Effector memory CD4-positive, alpha-beta T cell (primary cell): ENCODE measurements at places on chromosomes 6 and 20.

- no peak for DNase-seq
These were observed 56.0 kb downstream of the CEBPB start for GRCh38 chr20:50246367-50247195.

GRCh38 chr6:84016029-84016428 is 17.5 kb upstream of the MRAP2 start:
- DNase-seq, result no peak

DNA sequence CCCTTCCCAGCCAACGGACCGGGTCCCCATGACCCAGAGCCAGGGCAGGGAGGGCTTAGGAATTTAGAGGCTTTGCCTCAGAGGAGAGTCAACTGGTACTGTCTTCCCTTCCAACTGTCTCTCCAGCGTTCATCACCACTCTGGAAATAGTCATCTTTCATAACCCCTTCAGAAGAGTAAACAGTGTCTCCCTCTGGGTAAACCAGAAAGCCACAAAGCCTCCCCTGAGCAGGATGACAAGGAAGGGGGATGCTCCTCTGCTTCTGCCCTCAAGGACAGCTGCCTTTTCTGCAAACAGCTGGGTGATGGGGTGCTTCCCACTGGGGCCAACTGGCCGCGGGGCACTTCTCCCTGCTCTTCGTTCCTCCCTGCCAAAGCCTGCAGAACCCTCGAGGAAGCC is 90.1 kb downstream of the PSMG4 start:
- no peak for DNase-seq

GRCh38 chr6:17015551-17016381 is 86.1 kb upstream of the STMND1 start:
- no peak for DNase-seq

DNA sequence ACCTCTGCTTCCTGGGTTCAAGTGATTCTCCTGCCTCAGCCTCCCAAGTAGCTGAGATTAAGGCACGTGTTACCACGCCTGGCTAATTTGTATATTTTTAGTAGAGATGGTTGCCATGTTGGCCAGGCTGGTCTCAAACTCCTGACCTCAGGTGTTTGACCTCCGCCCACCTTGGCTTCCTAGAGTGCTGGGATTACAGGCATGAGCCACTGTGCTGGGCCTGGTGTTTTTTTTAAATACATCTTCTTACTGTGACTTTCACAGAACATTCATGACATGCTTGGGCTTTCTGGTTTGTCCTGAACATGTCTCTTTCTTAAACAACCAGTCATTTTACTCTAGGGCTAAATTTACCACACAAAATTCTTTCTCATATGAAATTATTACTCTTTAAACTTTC is 34.7 kb upstream of the FAM8A1 start:
- no peak for DNase-seq

GRCh38 chr6:137490006-137490905 is 3.9 kb downstream of the OLIG3 start:
- no peak for DNase-seq

DNA sequence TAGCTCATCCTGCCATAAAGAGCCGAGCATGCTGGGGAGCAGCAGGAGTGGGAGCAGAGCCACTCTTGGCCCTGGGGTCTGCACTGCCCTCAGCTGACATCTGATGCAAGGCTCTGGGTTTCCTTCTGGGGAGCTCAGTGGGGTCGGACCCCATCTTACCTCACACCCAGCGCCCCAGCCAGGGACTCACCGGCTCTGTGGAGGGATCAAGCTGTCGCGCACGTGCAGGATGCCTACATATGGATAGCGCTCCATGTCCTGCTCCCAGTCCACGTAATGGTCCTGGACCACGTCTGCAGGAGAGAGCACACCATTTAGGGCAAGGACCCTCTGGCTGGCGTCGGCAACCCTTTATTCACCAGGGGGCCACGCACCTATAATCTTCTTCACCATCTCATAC is 12.2 kb downstream of the LEMD2 start:
- DNase-seq, result no peak

DNA sequence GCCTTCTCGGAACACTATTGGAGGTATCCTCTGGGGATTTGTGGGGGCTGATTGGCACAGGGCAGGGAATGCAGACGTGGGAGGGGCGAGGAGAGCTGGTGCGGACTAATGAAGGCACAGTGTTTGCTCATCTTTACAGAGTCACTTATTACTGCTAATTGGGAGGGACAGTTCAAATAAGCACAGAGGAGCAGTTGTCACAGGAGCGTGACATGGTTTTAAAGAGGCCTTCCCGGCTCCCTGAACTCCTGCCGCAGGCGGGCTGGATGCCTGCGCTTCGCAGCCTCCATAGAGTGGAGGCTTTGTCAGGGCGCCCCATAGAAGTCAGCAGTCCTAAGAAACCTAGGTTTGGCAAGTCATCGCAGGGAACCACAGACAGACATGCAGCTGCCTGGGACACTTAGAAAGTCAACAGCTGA is 149.6 kb downstream of the LINC00237 start:
- DNase-seq, result no peak

GRCh38 chr6:128504003-128504654 is 16.3 kb downstream of the PTPRK start:
- DNase-seq, result no peak

DNA sequence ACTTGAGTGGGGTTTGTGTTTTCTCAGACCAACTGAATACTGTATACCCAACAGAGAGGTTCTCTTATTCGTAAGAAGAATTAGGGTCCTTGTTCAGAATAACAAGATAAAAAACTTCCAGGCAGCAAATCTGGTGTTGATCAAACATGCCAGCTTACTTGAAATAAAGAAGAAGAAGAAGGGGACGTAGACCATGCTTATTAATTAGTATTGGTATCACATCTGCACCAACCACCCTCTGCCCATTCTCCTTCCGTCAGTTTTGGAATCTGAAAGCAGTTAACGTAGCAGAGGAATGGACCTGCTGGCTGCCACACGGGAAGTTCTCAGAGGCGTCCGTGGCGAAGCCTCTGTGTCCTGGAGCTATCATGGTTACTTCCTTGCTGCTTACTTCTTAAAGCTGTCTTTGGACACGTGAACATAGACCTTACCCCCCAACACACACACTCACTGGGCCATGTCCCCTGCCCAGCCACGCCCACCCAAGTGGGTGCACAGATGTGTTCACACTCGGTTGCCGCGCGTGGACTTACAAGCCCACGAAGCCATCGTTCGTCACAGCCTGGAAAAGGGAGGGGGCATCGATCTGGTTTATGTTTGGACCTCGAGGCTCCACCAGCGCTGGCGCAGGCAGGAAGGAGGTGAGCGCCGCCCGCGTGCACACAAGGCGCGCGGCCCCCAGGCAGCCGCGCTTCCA is 4.1 kb upstream of the DLL1 start:
- no peak for DNase-seq

DNA sequence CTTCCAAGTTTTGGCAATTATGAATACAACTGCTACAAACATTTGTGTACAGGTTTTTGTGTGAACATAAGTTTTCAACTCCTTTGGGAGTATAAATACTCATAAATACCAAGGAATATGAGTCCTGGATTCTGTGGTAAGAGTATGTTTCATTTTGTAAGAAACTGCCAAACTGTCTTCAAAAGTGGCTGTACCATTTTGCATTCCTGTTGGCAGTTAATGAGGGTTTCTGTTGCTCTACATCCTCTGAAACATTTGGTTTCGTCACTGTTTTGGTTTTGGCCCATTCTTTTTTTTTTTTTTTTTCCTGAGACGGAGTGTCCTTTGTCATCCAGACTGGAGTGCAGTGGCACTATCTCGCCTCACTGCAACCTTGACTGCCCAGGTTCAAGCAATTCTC is 8.5 kb downstream of the AP5S1 start:
- no peak for DNase-seq

- DNase-seq, result no peak
These were observed 5.8 kb upstream of the PLTP start for GRCh38 chr20:45917790-45918141.

GRCh38 chr6:131846905-131847304 is 39.1 kb downstream of the ENPP1 start:
- DNase-seq, result no peak

DNA sequence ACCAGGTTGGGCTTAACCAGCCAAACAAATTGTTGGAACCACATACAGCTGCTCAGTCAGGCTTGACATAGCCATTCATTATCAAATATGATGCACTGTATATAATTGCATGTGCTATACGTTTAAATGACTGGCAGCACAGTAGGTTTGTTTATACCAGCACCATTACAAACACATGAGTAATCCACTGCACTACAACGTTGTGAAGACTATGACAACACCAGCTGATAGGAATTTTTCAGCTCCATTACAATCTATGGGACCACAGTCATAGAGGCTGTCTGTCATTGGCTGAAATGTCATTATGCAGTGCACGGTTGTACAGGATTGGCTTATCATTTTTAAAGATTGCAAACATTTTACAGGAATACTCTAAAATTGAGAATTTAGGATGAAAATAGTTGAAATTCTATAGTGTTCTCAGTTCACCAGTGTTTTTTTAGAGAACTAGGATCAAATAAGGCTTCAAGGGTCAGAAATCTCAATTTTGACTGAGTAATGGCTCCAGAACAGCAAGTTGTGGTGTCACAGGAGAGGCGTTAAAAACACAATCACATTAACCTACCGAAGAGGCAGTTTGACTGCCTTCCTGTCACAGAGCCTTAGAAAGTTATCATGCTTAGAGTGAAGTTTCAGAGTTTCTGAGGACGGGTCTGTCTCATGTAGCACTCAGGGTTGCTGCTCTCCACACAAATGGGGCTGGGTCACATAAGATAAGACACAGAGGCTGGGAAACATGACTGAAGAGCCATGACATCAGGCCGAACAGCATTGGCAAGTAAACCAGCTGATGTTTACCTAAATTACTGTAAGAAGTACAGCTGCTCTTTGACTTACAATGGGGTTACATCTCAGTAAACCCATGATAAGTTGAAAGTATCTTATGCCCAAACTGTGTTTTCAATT is 60.7 kb upstream of the SMLR1 start:
- DNase-seq, result no peak

GRCh38 chr6:119501798-119502483 is 152.4 kb upstream of the MAN1A1 start:
- no peak for DNase-seq

- no peak for DNase-seq
These were observed 51.2 kb upstream of the LYRM2 start for GRCh38 chr6:89689732-89690131.

GRCh38 chr6:168215121-168215808 is 104.3 kb downstream of the DACT2 start:
- DNase-seq, result no peak

GRCh38 chr6:146423452-146423851 is 120.2 kb upstream of the RAB32 start:
- DNase-seq, result no peak

GRCh38 chr6:100491952-100492670 is 27.4 kb upstream of the SIM1 start:
- no peak for DNase-seq

DNA sequence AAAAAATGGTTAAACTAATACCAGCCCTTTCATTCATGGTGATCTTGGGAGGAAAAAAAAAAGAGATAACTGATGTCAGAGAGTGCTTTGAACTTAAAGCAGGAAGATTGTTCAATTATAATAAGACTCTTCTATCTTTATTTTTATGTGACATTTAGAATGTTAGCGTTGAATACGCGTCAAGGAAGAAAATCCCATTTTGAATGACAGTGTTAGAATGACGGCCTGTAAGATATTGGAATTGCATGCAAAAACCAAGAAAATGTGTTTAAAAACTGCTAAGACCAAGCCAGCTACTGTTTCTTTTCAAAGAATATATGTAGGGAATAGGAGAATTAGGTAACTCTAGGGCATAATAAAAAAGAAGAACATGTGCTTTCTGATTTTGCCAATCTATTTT is 123.0 kb downstream of the CARMIL1 start:
- DNase-seq, result no peak

DNA sequence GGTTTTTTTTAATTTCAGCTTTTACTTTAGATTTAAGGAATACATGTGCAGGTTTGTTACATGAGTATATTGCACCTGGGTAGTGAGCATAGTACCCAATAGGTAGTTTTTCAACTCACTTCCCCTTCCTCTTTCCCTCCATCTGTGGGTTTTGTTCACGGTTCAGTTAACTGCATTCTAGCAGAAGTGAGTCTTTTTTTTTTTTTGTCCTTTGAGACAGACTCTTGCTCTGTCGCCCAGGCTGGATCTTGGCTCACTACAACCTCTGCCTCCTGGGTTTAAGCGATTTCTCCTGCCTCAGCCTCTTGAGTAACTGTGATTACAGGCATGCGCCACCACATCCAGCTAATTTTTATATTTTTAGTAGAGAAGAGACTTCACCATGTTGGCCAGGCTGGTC is 8.7 kb downstream of the UBR2 start:
- no peak for DNase-seq

GRCh38 chr20:46691196-46691595 is 2.0 kb upstream of the TP53RK start:
- no peak for DNase-seq

GRCh38 chr20:12207875-12208274 is 290.2 kb downstream of the BTBD3 start:
- no peak for DNase-seq

DNA sequence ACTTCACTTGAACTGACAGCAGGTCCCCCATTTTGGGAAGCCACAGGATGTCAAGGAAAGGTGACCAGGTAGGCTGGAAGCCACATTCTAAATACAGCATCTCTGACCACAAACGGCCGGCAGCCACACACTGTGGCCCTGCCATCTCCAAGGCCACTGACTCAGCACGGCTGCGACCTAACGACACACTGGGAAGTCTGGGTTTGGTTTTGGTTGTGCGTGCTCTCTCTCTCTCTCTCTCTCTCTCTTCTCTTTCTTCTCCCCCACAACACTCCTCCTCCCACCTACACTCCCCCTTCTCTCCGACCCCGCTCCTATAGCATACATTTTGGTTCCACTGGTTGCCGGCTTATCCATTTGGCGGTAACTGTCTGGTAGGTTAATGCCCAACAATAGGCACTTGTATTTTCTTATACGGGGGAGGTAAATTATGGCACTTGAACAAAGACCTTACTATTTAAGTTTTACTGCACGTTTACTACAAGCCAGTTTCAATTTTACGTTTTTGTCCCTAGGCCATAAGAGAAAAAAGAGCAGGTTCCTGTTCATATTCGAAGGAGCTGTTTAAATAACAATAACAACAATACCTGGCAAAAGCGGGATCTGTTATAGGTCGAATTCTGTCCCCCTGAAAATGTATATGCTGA is 103.6 kb downstream of the GMDS start:
- no peak for DNase-seq
